ENCODE measurements at places on chromosomes 4 and X.

DNA sequence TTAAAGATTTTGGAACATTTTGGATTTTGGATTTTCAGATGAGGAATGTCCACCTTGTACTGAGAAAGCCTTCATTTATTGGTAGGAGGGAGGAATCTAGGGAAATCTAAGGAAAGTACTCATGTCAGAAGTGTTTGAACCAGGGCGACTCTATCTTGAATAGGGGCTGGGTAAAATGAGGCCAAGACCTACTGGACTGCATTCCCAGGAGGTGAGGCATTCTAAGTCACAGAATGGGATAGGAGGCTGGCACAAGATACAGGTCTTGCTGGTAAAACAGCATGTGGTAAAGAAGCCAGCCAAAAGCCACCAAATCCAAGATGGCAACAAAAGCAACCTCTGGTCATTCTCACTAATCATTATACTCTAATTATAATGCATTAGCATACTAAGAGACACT lies 118.9 kb downstream of the MXRA5 start:
- no peak for DNase-seq

- no peak for DNase-seq
Observed at GRCh38 chr4:76449833-76450232, 14.8 kb downstream of the SHROOM3 start.

DNA sequence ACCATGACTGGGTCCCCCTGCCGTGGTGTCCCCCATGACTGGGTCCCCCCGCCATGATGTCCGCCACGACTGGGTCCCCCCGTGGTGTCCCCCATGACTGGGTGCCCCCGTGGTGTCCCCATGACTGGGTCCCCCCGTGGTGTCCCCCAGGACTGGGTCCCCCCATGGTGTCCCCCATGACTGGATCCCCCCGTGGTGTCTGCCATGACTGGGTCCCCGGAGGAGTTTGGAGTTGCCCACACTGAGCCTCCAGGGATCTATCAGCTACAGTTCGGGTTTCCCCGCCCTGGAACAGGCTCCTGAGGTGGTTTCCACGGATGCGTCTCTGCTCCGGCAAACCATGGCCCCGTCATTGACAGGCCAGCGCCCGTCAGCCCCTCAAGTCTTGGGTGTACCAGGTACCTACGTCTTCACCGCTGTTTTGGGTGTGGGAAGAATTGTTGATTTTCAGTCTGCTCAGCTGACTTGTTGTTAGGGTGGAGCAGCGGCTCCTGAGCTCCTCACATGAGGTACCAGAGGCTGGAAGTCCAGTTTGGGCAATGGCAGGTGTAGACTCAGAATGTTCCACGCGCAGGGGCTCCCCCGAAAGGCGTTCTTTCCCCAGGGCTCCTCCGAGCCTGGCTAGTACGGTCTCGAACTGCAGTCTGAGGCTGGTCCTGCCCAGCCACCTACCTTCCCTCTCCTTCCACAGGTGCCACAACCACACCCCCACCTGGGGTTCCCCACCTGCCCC lies 8.3 kb upstream of the PDE6B start:
- DNase-seq = no peak

GRCh38 chr4:5921981-5922380 lies 29.1 kb upstream of the CRMP1 start:
- no peak for DNase-seq

DNA sequence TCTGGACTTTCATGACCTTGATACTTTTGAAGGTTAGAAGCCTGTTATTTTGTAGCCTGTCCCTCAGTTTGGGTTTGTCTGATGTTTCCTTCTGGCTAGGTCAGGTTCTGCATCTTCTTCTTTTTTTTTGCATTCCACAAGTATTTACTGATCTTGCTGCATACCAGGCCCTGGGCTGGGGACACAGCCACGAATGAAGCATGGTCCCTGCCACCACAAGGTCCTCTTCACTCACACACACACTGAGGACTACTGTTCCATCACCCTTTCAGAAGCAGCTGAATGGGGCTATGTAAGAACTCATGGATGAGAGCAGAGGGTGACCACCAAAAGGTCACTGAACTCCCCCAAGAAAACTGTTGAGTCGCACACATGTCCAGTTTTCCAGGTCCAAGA lies 39.2 kb downstream of the USP11 start:
- no peak for DNase-seq

DNA sequence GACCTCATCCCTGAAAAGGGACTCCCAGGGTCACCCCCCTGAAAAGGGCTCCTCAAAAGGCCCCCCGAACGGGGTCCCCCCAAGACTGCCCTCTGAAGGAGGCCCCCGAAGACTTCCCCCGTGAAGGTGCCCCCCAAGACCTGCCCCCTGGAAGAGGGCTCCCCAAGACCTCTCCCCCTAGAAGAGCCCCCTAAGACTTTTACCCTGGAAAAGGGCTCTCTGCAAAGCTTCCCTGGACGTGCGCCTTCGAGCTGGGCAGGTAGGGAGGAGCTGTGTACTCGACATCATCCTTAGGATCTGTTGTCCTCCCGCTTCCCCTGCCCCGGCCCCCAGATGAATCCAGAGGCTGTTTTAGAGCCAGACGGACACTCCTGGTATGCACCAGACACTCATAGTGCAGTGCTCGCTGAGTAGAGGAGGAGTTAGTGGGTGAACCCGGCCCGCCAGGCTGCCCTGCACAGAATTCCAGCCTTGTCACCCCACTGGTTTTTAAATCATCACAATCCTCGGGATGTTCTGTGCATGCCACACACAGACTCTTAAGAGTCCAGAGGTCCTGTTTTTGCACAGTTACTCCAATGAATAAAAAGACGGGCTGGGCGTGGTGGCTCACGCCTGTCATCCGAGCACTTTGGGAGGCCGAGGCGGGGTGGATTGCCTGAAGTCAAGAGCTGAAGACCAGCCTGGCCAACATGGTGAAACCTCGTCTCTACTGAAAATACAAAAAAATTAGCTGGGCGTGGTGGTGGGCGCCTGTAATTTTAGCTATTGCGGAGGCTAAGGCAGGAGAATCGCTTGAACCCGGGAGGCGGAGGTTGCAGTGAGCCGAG lies 5.7 kb upstream of the SLC25A6 start:
- DNase-seq = no peak

DNA sequence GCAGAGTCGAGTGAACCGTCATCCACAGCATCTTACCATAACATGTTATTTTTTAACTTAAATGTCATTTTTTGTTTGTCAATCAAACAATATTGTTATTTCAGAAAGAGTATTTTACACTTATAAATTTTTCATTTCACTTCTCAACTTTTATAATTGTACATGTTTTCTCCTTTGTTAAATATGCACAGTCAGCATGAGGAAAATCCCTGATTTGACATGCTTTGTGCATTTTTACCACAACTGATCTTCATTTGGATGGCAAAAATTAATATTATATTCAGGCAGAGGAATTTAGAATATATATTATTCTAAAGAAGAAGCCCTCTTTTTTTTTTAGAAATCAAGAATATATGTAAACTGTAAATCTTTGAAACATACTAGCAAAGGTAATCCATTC lies 958.0 kb upstream of the PCDH7 start:
- DNase-seq = no peak

- DNase-seq = no peak
Observed at GRCh38 chrX:16852617-16853179, 17.5 kb downstream of the RBBP7 start.

- DNase-seq = no peak
Observed at GRCh38 chrX:136779346-136779781, 1.4 kb downstream of the ARHGEF6 start.

Data from stimulated activated CD8-positive, alpha-beta memory T cell treated with anti-CD3 and anti-CD28 coated beads, Interleukin-4, amount 100 ng/mL, for 24 hours (primary cell).